NCI-H1930 (cell line): ENCODE measurements at places on chromosomes 7 and 10.

- DNase-seq: no peak
Observed at GRCh38 chr10:48287417-48288391, 13.2 kb upstream of the FRMPD2 start.

- no peak for DNase-seq
Observed at GRCh38 chr10:73218431-73219191, 28.4 kb downstream of the DNAJC9 start.

DNA sequence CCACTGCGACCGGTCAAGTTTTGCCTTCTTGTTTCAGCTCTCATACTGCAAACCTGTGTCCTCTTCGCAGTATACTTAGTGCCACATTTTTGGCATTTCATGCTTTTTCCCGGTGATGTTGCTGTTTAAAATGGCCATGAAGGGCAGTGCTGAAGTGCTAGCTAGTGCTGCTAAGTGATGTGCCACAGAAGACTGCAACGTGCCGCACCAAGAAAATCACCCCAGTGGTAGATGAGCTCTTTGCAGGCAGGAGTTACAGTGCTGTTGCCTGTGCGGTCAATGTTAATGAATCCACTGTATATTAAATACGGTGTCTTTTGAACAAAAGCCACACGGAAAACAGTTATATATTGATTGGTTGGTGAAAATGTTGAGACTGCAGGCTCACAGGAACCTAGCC lies 120.3 kb downstream of the ANLN start:
- no peak for DNase-seq

- no peak for DNase-seq
Observed at GRCh38 chr7:55061726-55062499, 43.1 kb downstream of the EGFR start.

DNA sequence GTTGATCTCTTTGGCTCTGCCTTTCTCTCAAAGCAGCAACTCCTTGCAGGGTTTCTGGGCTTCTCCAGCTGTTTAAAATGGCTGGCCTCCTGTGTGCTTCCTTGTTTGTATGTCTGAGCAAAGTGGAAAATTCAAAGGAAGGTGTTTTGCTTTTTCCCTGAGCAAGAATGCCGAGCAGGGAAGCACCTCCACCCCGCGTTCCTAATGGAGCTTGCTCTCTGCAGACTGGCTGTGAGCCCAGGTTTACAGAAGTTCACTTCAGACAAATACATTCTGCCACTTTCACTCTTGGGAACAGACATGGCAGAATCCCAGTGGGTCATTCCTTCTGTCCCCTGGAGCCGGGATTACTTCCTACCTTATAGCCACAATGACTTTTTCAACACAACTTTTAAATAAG lies 181.8 kb upstream of the AGK start:
- DNase-seq: no peak

DNA sequence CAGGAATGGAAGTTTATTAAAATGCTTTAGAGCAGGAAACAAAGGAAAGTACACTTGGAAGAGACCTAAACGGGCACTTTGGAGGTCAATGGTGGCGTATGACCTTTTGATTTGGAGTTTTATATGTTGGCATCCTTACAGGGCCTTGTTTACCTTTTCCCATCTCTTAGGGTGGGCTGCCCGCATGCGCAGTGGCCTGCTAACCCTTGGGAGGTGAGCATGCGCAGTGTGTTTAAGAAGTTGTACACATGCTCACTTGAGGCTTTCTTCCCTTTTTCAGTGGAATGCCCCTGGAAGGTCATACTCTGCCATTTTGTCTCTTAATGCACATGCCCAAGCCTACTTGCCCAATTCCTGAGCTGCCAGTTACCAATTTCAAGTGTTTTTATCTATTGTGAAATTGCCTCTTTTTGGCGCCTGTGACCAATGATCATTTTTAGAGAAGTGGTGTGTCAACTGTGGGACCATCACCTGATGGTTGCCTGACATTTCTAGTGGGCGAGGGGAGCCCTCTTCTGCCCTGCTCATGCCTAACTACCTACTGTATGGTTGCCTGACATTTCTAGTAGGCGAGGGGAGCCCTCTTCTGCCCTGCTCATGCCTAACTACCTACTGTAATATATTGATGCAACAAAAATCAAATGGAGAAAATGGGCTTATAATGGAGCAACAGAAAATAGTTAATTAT lies 138.0 kb downstream of the PPP1R9A start:
- DNase-seq: no peak

DNA sequence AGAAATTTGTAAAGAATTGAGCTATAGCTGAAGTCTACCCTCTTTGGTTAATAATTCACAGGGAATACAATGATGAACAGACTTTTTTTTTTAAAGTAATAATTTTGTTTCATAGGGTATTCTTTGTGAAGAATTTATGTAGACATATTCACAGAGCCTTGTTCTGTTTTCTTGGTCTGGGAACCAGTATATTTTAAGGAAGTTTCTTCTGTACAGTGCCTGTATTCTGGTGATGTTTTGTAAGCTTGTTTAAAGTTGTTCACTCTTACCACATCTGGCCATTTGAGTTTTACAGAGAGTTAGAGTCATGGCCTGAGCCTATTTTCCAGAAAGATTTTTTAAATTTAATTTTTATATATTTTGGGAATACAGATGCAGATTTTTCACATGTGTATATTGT lies 70.3 kb downstream of the CCSER2 start:
- DNase-seq: no peak

DNA sequence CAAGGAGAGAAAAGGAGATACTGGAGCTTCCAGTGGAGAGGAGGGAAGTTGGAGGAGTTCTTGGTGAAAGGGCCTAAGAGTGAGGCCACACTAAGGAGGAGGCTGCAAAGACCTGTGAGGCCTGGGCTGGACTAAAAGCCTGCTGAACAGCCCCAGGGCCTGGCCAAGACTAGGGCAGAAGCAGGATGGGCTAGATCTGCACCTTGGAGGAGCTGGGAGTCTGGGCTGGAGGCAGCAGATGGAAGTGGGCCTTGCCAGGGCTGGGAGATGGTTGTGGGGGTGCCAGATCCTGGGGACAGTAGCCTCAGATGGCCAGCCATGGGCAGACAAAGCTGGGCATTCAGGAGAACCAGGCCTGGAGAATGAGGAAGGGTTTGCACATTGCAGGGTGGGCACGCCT lies 6.5 kb upstream of the PURB start:
- DNase-seq: no peak

DNA sequence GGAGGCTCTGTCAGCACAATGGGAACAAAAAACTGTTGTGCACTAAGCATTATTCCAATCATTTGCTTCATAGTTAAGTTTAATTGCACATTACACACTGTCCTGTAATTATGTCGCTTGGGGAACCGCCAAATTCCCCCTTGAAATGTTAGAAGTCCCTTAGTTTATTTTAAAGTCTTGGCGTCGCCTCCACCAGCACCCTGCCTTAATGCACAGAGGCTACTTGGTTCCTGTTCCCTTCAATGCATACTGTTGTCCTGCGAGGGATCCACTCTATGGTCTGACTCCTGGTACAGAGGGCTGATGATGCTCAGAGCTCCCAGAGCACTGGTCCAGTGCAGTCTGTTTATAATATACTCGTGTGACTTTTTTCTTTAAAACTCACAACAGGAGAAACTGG lies 330.7 kb downstream of the ELMO1 start:
- no peak for DNase-seq

- DNase-seq: no peak
Observed at GRCh38 chr7:56091591-56091990, 1.2 kb downstream of the PHKG1 start.

DNA sequence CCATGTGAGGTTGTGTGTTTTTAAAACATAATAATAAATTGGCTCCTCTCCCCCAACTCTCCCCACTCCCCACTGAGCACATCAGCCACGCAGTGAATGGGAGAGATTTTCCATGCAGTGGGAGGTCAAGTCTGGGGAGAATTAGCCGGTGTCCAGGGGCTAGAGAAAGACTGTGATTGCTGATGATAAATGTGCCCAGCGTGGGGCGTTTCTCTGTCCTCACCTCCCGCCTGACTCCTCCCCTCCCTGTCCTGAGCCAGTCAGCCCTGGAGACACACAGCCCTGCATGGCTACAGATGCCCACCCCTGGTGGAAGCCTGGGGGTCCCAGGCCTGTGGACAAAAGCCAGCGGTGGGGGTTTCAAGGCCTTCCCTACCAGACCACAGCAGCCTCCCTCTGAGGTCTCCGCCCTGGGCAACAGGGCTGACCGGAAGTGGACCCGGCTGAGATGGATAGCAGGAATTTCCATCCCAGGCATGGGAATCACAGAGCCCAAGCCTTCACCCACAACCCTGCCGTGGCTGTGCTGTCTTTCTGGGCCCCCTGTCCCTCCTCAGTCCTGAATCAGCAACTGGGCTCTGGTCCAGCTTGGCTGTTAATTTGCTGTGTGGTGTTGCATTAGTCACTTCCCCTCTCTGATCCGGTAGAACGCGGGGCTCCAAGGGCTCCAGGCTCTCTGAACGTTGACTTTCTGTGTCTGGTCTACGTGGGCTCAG lies 46.8 kb upstream of the SLC29A3 start:
- DNase-seq: no peak
